Left colon (tissue), 2 donors: ENCODE measurements at places on chromosomes 4 and X.

- DNase-seq: no peak
These were observed 19.8 kb upstream of the GBA3 start for GRCh38 chr4:22672944-22673343.

DNA sequence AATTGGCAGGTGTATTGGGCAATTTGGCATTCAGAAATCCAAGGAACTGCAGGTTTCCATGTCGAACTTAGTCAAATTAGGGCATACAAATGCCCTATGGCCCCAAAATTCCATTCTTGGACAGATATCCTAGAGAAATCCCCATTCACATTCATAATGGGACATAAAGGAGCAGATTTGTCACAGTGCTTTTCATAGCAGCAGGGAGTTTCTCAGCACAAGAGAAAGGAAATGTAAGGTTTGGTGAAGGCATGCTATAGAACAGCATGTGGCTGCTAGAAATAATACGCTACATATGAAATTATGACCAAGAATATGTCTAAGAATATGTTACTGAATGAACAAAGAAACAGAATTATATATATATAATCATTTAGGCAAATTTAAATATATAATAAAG is 437.5 kb upstream of the BOD1L1 start:
- no peak for DNase-seq

DNA sequence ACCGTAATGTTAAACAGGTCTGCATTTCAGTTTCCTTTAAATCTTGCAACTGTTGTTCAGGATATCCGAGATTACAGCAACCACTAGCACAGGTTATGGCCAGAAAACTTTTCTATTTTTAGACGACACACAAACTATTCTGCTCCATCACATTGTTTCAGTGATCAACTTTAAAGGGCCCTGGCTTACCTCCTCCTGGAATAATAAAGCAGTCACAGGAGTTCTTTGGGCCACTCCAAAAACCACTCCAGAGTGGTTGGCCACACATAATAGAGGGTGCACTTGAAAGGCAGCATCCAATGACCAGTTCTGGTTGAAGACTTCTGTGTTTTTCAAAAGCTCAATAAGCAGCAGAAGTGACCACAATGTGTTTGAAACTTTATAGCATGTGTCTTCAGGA is 118.9 kb downstream of the RAB28 start:
- DNase-seq: no peak

- DNase-seq: no peak
These were observed 50.2 kb downstream of the ING2 start for GRCh38 chr4:183554878-183555585.

DNA sequence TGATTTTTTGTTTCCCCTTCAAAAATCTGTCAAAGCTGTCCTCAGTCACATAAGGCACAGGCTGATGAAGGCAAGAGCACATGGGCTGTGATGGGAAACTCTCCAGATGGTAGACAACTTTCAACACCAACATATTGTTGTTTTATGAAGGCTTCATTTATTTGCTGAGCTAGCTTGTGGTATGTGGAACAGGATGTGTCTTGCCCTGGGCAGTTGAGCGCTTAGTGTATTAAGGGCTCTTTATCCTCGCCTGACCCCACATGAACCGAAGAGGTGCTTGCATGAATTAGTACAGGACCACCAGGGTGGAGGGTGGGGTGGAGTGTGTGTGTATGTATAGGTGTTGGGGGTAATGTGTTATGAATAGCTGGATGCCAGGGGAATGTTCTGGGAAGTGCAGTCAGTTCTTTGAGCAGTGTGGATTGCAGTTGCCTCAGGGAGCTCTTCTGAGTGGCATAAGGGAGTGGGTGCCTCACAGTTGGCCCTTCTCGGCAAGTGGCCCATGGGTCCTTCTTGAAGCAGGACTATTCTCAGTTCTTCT is 103.1 kb downstream of the PHEX start:
- no peak for DNase-seq

GRCh38 chr4:123987408-123987807 is 590.8 kb downstream of the SPRY1 start:
- DNase-seq: no peak

DNA sequence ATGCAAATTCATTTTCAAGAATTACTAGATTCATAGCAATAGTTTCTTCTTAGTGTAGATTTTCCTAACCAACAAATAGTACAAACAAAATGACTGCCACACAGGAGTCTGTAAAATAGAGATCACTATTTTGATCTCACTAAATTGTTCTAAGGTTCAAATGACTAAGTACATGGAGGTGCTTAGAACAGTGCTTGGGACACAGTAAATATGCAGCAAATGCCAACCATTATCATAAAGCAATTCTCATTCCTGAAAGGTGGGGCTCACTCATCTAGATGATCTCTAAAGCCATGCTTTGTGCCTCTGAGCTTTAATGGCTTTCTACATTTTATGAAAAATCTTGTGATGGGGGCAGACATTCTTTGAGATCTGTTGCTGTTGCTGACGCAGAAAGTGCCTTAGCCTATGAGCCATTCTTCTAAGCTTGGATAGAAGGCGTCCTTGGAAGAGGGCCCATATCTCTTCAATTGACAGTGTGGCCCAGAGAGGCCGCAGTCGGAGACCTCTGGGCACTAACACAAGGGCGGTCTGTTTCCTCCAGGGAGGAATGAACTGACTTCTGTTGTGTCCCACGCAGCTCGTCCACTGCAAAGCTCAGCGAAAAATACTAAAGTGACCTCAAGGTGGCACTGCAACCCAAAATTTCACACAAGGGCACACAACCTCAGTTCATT is 23.5 kb downstream of the TLR10 start:
- no peak for DNase-seq

DNA sequence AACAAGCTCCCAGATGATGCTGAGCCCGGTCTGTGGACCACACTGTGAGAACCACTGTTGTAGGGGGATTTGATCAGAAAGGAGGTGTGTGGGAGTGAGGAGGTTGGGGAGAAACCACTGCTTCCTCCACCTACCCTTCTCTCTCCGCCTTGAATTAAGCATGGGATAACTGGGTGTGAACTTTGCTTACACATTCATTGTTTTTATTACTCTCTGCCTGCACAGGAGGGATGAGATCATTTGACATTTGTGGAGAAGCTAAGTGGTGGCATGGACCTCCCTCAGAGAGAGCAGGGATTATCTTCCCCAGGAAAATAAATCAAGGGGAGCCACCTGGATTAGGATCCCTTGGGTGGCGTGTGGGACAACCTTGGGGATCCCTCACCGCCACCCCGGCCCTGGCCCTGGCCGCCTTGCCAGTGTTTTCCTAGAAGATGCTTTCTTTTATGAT is 212.1 kb upstream of the ATP6AP2 start:
- DNase-seq: no peak

DNA sequence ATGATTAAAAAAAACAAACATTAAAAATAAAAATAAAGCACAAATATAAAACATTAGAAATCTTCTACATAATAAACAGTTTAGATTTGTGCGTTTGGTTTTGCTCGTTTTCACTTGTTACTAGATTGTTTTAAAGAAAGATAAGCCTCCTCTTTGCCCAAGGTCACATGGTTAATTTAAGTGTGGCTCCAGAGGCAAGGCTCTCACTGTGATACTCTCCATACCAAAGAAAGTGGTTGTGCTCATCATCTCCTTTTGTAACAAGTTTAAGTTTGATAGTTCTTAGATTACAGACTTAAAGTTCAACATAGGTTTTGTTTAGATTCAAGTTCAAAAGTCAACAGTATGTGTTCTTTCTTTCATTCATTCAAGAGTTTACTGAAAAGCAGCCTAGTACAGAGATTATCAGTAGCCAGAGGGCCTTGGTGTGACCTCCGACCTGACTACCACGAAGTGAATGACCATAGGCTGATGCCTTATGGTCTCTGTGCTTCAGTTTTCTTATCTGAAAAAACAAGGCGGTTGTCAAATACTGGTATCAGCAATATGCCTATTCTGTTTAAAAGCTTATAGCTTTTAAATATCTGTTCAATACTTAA is 133.2 kb downstream of the ZAR1 start:
- DNase-seq: no peak

GRCh38 chr4:76426272-76426671 is 5.3 kb upstream of the CCDC158 start:
- DNase-seq: no peak

- no peak for DNase-seq
These were observed 775 bp downstream of the AMOT start for GRCh38 chrX:112839856-112840255.

DNA sequence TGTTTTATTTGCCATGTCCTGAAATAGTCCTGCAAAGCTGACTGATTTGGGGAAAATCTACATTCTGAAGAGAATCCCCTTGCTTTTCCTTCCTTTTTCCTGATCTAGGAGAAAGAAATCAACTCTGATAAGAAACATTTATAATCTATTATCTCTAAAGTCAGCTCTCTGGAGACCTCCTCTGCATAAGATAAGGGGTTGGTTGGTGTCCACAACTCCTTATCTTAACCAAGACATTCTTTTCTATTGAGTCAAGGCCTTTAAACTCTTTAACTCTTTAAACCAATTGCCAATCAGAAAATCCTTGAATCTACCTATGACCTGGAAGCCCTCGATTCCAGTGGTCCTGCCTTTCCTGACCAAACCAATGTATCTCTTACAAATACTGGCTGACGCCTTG is 373.6 kb upstream of the RASGEF1B start:
- no peak for DNase-seq

DNA sequence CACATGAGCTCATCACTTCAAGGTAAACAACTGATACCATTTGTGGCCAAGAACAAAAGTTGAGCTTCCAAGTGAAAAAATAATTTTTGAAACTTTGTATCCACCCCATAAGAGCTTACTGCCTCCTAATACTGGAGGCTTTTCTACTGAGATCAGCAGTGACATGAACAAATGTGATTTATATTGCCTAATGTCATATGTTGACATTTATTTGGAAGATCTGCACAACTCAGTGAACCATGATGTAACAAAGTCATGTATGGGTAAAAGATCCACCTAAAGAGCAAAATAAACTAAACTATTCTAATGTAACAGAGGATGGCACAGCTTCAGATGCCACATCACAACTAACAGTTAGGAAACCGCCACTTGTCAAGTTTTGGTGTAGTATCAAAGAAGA is 65.8 kb downstream of the AFAP1 start:
- no peak for DNase-seq

DNA sequence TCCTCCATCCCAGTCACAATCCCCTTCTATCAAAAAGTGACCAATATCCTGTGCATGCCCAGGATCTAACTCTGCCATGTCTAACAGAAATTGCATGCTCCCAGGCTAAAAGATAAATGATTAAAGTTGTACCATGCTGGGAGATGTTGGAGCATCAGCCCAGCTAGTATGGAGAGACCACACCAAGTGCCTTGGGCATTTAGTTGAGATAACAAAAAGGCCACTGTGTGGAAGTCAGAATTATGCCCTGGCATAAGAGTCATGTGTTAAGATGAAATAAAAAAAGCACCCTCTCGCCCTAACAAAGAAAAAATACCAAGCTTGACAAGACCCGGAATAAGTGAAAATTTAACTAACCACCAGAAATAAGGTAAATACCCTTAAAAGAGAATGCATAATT is 155.9 kb upstream of the CENPE start:
- DNase-seq: no peak

DNA sequence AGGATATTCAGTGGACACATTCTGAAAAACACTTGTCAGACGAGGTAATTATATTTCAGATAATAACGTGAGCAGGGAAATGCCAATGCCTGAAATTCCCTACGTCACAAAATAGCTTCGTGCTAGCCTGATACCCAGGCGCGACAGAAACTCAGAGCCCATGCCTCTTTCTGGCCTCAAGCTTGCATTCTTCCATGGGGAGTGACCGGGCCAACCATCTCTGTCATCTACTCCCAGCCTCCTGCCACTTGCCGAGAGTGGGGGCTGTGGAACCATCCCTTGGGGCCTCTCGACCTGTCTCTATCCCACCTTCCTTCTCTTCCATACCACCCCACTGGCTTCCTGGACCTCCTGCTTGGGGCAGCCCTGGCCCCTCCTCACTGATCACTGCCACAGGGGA is 34.5 kb upstream of the CDKN2AIP start:
- DNase-seq: no peak

DNA sequence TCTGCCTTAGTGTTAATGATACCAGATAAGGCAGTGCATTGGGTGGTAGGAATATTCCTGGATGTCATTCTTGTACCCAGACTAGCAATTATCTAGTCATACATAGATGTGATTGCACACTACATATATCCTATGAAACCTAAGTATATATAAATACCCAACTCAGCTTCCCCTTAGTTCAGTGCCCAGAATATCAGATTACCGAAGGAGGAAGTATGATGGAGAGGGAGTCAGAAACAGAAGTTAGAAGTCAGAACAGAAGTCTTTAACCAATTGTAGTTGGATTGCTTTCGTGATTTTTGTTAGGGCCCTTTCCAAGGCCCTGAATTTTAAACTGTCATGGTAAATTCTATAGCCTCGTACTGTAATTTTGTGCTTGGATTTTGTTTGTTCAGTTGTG is 42.9 kb downstream of the MOB1B start:
- DNase-seq: no peak

- no peak for DNase-seq
These were observed 40.5 kb downstream of the TECRL start for GRCh38 chr4:64368741-64369140.

- peak; percentile 11 for DNase-seq
These were observed 12.6 kb downstream of the LRPAP1 start for GRCh38 chr4:3519468-3520264.

DNA sequence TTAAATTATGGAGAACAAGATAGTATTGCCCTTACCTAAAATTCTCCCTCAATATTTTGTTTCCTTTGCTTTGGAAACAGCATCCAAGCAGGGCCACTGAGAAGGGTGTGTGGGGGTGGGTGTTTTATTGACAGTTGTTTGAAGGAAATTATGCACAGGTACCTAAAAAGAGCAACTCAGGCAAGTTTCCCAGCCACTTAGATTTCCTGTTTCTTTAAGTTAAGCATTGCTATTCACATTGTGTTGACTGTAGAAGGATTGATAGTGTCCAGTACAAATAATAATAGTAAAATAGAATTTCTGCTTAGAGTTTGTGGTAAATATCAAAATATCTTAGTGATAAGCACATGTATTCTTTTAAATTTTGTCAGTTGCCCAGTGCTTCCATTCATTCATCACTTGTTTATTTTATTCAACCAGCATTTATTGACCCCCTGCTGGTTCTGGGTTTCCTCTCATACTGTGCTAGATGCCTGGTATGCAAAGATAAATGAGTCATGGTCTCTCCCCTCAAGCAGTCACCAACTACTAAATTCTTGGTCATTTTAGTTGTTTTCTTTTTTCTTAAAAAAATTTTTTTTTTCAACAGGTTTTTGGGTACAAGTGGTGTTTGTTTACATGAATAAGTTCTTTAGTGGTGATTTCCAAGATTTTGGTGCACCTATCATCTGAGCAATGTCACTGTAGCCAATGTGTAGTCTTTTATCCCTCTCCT is 50.0 kb downstream of the GALNT7 start:
- no peak for DNase-seq

DNA sequence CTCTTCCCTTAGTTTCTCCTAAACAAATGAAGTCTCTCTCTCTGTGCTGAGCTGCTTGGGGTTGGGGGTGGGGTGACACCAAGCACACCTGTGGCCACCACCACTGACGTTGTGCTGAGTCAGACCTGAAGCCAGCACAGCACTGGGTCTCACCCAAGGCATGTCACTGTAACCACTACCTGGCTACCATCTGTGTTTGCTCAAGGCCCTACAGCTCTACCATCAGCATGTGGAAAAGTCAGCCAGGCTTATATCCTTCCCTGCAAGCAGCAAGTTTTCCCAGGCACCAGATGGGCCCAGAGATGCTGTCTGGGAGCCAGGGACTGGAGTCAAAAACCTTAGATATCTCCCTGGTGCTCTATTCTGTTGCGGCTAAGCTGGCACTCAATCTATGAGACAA is 6.9 kb downstream of the CXCL10 start:
- DNase-seq: no peak
